Activated CD4-positive, alpha-beta T cell treated with anti-CD3 and anti-CD28 coated beads for 4 hours (primary cell): ENCODE measurements at places on chromosomes 3 and 15.
A peak's percentile ranks its signal among the peaks of the same experiment; 100 is the strongest.

- no peak for DNase-seq
Measured at GRCh38 chr3:27166888-27167287, 202.3 kb downstream of the NEK10 start.

DNA sequence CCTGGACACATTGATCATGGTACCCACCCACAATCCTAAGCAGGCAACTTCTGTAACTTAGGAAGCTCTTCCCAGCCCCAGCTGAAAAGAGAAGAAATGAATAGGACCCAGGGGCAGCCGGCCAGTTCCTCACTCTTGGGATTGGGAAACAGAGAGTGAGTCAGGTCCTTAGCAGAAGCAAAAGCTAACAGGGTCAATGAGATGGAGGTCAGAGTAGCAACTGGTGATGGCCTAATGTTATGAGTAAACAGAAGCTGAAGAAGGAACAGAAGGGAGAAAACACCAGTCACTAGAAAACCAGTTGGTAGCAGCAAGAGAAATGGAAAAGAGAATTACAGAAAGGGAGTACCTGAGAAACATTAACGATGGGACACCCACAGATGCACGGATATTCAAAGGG, 20.0 kb downstream of the RIOX2 start:
- no peak for DNase-seq

DNA sequence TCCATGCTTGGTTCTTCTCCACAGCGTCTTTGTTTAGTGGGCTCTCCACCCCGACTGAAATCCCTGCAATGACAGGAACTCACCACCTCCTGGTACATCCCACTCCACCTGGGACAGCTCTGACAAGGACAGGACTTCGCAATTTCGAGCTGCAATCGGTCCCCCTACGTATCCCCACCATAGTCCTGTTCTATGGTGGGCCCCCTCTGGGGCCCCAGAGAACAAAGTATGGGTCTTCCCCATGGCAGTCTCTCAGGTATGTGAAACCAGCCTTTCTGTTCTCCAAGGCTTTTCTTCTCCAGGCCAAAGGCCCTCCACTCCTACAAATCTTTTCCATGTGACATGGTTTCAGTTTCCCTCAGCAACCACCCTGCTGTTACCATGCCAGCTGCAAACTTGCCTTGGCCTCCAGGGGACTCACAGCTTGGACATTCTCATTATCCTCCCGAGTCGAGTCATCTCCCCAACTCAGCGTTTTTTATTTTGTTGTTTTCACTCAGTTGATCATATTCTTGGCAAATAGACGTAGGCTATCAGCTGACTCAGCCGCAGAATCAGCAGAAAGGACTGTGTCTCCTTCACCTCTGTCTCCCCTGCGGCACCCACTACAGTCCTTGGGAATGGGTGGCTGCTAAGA, 233.3 kb downstream of the OPA1 start:
- DNase-seq = no peak

DNA sequence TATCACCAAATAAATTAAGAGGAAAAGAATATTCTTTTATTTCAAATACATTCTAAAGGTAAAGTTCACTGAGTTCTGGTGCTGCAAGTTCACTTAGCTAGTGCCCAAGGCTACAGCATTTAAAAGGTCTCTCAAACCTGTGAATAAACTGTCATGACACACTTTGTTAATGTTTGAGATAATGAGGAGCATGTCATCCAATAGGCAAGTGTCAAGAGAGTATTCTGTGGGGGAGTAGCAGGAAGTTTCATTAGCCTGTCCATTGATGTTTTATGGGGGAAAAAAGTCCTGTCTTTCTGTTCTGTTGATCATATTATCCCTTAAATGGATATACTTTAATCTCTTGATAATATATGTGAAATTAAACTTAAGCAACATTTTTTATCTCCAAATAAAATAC, 4.0 kb downstream of the SPESP1 start:
- DNase-seq = no peak

GRCh38 chr15:99986297-99987118, 253.3 kb upstream of the LYSMD4 start:
- no peak for DNase-seq

DNA sequence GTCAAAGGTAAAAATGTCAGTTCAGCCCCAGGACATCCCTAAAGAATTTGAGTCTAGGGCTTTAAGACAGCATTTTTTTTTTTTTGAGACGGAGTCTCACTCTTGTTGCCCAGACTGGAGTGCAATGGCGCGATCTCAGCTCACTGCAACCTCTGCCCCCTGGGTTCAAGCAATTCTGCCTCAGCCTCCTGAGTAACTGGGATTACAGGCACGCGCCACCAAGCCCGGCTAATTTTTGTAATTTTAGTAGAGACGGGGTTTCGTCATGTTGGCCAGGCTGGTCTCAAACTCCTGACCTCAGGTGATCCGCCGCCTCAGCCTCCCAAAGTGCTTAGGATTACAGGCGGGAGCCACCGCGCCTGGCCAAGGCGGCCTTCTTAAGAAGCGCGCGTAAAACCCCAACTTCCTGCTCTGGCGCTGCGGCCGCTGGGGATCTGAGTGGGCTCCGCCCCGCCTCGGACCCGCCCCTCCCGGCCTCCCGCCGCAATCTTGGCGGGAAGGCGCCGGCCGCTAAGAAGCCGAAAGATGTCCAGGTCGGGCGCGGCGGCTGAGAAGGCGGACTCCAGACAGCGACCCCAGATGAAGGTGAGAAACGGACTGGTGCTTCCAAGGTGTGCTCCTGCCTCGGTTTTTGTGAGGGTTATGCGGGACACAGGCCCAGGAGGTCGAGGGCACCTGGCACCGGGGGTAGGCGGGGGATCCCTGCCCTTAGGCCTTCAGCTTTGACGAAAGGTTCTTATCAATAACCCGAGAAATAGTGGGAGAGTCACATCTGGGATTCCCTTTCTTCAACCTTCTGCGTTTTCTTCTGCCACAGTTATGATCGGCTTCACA, at the start of gene WDR76:
Gene WDR76 (plus strand): TSS at position 495 of the 834 bp plus-strand sequence. CDS start 31 bp downstream, at position 526.
- DNase-seq = peak; percentile 53

DNA sequence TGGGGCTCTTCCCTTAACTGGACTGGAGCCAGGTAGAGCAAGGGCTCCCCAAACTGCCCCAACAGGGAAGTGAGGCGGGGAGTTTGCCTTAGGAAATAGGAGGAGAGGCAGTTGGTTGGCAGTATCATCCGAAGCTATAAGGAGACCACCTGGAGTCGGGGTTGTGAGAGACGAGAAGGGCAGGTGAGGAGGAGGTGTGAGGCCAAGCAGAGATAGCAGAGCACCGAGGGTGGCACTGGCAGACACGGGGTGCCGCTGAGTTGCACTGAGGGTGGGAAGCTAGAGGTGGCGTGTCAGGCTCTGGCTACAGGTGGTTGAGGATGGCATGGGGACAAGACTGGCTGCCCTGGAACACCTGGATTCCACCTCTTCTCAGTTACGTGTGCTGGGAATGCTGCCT, 17.2 kb downstream of the RASGRF1 start:
- DNase-seq = no peak

DNA sequence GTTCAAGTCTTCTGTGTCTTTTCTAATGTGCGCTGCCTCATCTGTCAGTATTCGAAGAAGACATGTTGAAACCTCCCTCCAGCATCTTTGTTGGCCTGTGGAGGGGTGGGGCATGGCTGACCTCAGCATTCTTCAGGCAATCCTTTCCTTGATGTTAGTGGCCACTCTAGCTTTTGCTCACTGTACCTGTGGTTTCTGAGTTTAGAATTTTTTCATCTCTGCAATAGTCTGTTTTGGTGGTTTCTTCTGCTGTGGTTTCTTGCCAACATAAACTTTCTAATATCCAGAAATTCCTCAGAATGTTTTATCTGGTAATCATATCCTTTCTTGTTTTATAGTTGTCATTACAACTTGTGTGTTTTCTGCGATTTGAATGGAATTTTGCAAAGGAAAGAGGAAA, 251.3 kb upstream of the NR2E3 start:
- DNase-seq = no peak
